NCI-H526 treated with DMSO at 0.1 percent for 48 hours (cell line): ENCODE measurements at places on chromosomes 11 and 22.
A peak's percentile ranks its signal among the peaks of the same experiment; 100 is the strongest.

DNA sequence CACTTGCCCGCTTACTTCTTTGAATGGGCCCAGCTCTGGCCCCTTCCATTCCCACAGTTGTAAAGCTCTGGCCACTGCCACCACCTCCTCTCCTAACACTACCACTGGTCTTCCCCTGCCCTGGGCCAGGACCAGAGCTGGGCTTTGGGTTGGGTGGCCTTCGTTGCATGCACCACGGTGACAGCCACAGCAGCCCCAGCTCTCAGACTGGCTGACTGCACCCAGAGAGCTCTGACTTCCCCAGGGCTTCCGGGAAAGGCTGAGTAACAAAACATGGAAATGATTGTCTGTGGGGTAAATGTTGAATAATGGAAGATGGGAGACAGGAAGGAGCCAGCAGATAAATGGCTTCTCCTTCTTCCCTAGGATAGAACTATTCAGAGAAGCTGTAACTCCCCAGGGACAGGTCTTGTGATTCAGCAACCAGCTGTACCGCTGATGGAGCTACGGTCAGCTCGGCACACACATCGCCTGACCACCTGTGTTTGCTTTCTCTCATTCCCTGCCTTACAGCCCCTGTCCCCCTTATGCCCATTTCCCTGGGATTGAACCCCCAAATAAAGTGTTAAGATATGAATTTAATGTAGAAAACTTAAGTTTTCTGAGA lies 27.6 kb downstream of the SCN4B start:
- DNase-seq = peak; percentile 52

DNA sequence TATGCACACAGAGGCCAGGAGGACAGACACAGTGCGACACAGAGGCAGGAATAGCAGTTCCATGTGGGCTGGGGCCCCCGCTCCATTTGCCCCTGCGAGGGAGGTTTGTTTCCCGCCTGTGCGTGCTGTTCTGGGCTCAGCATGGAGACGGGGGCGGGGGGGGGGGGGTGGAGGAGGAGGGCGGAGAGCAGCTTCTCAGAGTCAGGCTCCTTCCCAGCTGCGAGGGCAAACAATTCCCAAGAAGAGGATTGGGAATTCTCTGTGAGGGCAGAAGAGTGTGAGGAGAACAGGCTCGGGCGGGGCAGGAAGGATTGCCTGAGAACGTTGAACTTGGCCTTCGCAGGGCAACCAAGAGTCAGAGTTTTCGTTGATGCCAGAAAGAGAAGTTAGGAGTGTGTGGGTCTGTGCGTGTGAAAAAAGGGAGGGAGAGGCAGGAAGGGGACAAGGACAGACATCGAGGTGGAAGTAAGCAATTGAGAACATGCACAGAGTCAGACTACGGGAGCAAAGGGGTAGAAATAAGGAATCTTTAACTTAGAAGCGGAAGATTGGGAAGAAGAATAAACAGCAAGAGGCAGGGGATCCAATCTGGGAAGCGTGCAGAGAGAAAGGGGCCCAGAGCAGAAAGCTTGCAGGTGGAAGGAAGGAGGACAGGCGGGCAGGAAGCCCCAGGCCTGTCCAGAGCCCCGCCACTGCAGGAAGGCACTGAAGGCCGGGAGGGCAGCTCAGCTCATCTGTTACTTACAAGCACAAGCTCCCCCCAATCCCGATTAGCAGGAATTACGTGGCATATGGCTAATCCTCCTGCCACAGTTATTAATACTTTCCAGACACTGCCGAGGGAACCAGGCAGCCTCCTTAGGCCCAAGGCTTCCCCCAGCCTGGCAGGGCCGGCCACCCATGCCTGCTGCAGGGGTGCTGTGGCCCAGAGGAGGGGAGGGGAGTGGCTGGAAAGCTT lies 15.6 kb upstream of the JAM3 start:
- no peak for DNase-seq

DNA sequence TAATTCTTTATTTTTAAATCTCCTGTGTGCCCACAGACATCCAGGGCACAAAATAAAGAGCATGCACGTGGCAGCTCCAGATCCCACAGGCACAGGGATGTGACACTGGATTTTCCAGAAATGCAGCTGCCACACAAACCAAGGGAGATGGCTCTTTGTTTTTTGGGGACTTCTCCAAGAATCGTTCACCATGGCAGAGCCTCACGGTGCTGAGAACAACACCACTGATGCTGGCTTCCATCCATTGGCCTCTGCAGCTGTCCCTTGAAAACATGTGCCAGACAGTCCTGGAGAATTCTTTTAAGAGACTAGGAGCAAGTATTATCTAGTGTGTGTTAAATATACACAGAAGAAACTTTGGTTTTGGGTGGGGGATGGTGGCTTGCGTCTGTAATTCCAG lies 108.4 kb upstream of the SLC22A12 start:
- DNase-seq = no peak

- no peak for DNase-seq
These were observed 186.5 kb downstream of the DYNC2H1 start for GRCh38 chr11:103295704-103296103.

GRCh38 chr22:45008186-45008681 lies 1.6 kb downstream of the PHF21B start:
- no peak for DNase-seq

GRCh38 chr11:76859708-76860227 lies 950 bp upstream of the ACER3 start:
- DNase-seq = no peak

DNA sequence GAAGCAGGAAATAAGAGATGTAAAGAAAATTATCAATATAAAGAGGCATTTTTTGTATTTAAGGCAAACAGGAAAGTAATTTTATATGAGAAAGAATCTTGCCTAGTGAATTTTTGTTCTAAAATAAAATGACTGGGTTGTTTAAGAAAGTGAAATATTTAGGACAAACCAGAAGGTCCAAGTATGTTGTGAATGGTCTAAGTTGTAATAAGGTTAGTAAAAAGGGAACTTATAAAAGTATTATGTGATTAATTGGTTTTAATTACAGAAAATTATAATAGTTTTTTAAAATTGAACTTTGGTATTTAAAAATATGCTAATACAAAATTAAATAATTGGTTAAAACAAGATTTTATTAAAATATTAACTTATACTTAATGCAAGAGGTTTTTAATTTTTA lies 26.6 kb upstream of the EI24 start:
- DNase-seq = no peak

- DNase-seq = peak; percentile 37
These were observed 47.5 kb upstream of the SCUBE2 start for GRCh38 chr11:9138612-9139579.
